Caco-2 (cell line): ENCODE measurements at places on chromosomes 13 and 19.

DNA sequence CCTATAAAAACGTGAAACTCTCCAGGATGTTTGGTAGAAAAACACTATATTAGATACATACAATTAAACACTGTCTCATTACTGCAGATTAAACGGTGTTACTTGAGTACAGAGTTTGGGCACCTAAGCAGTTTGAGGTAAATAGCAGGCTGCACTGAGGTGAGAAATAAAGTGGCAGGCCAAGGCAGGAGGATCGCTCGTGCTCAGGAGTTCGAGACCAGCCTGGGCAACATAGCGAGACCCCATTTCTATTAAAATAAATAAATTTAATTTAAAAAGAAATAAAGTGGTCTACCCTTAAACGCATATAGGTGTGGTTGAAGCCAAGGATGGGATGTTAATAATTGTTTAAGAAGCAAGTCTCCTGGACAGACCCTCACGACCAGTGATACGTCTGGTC is 1.2 kb downstream of the PSPC1 start:
- DNase-seq = peak; percentile 9

DNA sequence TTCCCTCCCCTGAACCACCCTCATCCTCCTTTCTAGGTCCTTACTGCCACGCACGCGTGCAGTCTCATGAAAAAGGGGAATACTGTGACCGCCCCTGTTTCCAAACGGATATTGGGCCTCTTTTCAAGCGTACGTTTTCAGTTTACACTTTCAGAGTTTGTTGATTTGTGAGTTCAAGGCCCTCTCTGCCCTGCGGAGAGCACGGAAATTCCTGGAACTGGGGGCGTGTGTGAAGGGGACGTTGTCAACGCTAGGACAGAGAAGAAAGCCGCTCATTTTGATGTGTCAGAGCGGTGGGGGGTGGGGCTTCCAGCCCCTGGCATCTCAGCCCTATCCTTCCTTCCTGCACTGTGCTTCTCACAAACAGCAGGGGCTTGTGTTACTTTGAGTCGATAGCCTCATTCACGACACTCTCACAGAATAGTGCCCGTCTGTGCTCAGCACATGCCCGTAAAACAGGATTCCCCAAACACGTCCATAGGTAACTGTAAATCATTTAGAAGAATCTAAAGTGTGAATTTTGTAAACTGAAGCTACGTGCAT is 137.6 kb upstream of the PEG3 start:
- no peak for DNase-seq

DNA sequence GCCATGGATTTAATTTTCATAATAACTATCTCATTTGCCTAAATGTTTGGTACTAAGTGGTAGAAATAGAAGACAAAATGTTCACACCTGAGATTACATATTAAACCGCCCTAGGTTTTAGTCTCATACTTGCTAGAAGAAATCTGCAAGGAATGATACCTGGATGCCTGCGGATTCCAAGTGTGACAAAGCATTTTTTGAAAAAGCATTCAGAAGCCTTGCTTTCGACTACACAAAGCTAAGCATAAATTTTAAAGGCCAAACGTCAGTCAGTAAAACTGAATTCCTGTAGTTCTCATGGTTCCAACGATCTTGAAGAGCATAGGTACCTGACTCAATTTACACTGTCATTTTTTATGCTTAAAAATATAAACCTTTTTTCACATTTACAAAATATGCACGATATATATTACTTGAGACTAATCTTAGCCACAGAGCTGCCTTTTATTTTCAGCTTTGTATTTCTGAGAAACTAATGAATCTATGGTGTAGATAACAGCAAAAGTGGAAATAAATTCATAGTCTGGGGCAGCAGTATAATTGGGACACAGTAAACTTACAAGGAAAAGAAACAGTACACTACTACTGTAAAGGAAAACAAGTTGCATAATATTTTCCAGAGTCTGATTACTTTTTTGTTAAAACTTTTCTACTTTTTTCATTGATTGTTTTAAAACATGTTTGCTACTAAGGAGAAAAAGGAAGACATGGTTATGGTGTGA is 1.2 kb upstream of the LRRC63 start:
- no peak for DNase-seq

GRCh38 chr19:53130506-53130905 is 2.2 kb downstream of the ZNF415 start:
- DNase-seq = no peak

GRCh38 chr19:37583340-37583739 is 11.3 kb downstream of the ZNF571 start:
- DNase-seq = no peak

- no peak for DNase-seq
These were observed 625 bp downstream of the ZFP82 start for GRCh38 chr19:36417752-36418286.

DNA sequence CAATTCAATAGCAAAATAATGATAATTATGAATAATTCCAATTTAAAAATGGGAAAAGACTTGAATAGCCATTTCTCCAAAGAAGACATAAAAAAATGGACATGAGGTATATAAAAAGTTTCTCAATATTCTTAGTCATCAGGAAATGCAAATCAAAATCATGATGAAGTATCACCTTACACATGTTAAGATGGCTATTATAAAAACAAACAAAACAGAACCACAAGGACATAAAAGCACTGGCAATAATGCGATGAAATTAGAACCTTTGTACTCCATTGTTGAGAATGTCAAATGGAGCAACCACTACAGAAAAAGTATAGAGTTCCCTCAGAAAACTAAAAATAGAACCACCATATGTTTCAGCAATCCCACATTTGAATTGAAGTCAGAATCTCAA is 1186.1 kb downstream of the SLITRK5 start:
- DNase-seq = no peak
